Left lung (tissue), 14 donors: ENCODE measurements at places on chromosomes 1 and 21. TPM values are rescaled to one million over a fixed set of nuclear protein-coding genes. Genes with fewer than 3 reads are reported as not detected.

Gene NUDT17
- 4.5 TPM for total RNA-seq

Gene TCEANC2
- total RNA-seq = 5.2 TPM

Gene CHI3L1
- total RNA-seq = 74.9 TPM

Gene CD1E
- 0.47 TPM for total RNA-seq

Gene TIE1
- total RNA-seq = 67.8 TPM

Gene LORICRIN
- total RNA-seq = not detected

Gene CLDN8
- 0.39 TPM for total RNA-seq

GRCh38 chr1:38436749-38437148, 390.2 kb upstream of the POU3F1 start:
- no peaks in the 10 kb centered on the region for H3K36me3 ChIP-seq
- H3K27me3 ChIP-seq = no peaks in the 10 kb centered on the region
- no peaks in the 10 kb centered on the region for H3K4me1 ChIP-seq
- no peak overlapping the region for H3K4me3 ChIP-seq
- no peak overlapping the region for H3K27ac ChIP-seq

- H3K27me3 ChIP-seq = no peaks in the 10 kb centered on the region
- peaks cover 4% of the 10 kb centered on the region for H3K36me3 ChIP-seq
- DNase-seq = peak; percentile 92
- peaks cover 26% of the 10 kb centered on the region for H3K4me1 ChIP-seq
- H3K27ac ChIP-seq = peak overlapping the region; percentile 25
Measured at GRCh38 chr1:109277434-109278204, 5.3 kb downstream of the PSRC1 start.

DNA sequence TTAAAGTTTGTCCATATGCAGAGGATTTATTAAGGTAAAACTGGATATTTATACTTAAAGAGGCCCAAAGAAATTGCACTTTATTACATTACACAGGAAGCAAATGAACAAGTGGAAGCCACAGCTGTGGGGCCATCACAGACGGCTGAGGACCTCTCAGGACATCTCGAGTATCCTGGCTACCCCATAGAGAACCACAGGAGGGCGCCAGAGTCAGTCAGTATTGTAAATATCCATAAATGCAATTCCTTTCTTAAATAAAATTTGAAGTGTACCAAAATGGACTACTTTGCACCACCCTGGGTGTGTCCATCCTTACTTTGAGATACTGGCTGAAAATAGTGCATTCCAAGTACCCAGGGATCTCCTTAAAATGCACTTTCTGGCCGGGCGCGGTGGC, 257.2 kb downstream of the MRPL39 start:
- H3K36me3 ChIP-seq = no peaks in the 10 kb centered on the region
- H3K4me3 ChIP-seq = no peak overlapping the region
- H3K4me1 ChIP-seq = no peaks in the 10 kb centered on the region
- no peak overlapping the region for H3K27ac ChIP-seq
- DNase-seq = no peak

DNA sequence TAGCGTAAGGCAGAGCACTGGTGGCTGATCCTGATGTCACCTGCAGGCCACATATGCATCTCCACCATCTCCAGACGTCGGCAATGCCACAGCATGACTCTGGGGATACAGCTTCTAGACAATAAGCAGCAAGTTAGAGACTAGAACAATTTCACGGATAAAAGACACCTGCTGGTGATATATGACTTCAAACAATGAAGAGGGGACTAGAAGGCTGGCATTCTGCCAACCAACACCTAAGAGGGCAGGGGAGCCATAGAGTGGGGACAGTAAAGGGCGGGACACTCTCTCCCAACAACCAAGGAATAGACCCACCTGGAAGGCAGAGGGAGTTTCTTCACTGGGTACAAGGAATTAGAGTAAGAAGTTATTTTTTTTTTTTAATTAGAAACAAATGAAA, 126.7 kb downstream of the SIM2 start:
- no peak overlapping the region for H3K27ac ChIP-seq
- no peaks in the 10 kb centered on the region for H3K27me3 ChIP-seq
- no peak overlapping the region for H3K4me3 ChIP-seq
- H3K36me3 ChIP-seq = peaks cover 5% of the 10 kb centered on the region

DNA sequence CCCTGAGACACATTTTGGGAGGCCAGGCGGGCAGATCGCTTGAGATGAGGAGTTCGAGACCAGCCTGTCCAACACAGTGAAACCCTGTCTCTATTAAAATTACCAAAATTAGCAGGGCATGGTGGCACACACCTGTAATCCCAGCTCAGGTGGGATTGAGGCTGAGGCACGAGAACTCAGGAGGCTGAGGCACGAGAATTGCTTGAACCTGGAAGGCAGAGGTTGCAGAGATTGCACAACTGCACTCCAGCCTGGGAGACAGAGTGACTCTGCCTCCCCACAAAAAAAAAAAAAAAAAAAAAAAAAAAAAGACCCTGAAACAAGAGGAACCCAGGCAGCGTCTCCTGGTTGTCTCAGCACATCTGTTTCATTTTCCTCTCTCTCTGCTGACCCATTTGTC, 24.2 kb downstream of the PGM1 start:
- no peak overlapping the region for H3K27ac ChIP-seq
- no peak overlapping the region for H3K4me3 ChIP-seq
- no peak for DNase-seq
- H3K27me3 ChIP-seq = no peaks in the 10 kb centered on the region
- H3K36me3 ChIP-seq = no peaks in the 10 kb centered on the region

DNA sequence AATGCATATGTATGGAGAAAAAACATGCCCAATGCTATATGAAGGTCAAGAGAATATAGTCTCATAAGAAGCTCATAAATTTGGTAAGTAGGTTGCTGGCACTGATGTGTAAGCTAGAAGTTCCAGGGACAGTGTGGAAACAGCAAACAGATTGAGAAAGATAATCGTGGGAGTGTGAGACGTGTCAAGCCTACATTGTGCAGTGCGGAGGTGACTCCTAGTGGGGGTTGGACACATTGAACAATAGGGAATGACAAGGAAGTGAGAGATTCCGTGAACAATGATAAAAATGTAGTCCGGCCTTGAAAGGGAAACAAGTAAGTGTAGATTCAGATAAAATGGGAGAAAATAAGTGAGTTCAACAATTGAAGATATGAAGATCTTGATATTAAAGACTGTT, 788.4 kb upstream of the PRMT6 start:
- no peak overlapping the region for H3K4me3 ChIP-seq
- no peak overlapping the region for H3K27ac ChIP-seq
- no peak for DNase-seq

DNA sequence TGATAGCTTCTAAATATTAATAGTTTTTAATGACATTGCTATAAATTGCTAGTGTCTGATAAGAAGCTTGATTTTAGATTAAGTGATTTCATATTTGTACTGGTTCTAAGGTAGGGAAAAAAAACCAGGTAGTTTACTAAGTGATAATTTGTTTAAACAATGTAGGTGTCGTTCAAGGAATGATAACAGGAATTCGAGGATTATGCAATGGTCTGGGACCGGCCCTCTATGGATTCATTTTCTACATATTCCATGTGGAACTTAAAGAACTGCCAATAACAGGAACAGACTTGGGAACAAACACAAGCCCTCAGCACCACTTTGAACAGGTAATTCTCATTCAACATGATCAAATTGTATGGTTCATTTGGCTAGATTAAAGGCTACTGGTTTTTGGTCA, 52.4 kb downstream of the SASS6 start:
- DNase-seq = no peak
- no peak overlapping the region for H3K4me3 ChIP-seq
- no peaks in the 10 kb centered on the region for H3K4me1 ChIP-seq
- H3K27ac ChIP-seq = no peak overlapping the region
- H3K36me3 ChIP-seq = no peaks in the 10 kb centered on the region
- no peaks in the 10 kb centered on the region for H3K27me3 ChIP-seq

- no peak overlapping the region for H3K4me3 ChIP-seq
- no peak for DNase-seq
- H3K4me1 ChIP-seq = no peaks in the 10 kb centered on the region
Measured at GRCh38 chr1:86750530-86750929, 46.2 kb downstream of the SH3GLB1 start.

- peak overlapping the region; percentile 59 for H3K27ac ChIP-seq
- no peak for DNase-seq
- H3K27me3 ChIP-seq = peaks cover 12% of the 10 kb centered on the region
- no peaks in the 10 kb centered on the region for H3K36me3 ChIP-seq
Measured at GRCh38 chr1:59151387-59151761, 145.5 kb upstream of the FGGY start.

DNA sequence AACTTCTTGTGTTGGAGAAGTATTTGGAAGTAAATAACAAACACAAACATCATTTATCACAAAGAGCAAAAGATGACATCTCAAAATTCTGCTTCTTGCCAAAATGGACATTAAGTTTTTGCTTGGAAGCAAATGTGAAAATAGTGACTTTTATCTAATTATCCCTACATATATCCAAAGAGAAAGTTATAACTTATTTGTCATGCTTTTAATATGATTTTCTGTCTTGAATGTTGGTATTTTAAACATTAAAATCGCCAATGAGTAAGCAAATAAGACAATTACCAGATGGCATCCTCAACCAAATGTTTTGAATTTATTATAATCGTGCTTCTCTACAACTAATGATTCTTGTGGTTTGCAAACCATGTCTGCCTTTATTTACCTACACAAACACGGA, 594.3 kb downstream of the KIF26B start:
- peaks cover 2% of the 10 kb centered on the region for H3K4me1 ChIP-seq
- H3K36me3 ChIP-seq = no peaks in the 10 kb centered on the region
- no peaks in the 10 kb centered on the region for H3K27me3 ChIP-seq
- H3K4me3 ChIP-seq = no peak overlapping the region
- no peak for DNase-seq

DNA sequence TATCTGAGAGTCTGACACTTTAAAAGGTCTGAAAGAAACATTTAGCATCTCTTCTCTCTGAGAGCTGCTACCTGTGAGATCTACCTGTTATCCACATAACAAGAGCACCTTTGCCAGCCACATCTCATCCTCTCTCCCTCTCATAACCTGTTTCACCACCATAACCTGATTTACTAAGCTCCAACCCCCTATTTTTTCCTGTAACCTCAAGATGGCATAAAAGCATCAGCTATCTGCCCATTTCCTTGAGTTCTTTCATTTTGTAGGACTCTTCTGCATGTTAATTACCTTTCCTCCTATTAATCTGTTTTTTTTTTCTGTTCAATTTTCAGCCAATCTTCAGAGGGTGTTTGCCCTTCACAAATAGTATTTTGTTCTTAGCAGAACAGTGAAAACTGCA, 136.5 kb upstream of the KCNK1 start:
- H3K27ac ChIP-seq = no peak overlapping the region
- DNase-seq = no peak
- H3K27me3 ChIP-seq = no peaks in the 10 kb centered on the region
- H3K4me3 ChIP-seq = no peak overlapping the region

DNA sequence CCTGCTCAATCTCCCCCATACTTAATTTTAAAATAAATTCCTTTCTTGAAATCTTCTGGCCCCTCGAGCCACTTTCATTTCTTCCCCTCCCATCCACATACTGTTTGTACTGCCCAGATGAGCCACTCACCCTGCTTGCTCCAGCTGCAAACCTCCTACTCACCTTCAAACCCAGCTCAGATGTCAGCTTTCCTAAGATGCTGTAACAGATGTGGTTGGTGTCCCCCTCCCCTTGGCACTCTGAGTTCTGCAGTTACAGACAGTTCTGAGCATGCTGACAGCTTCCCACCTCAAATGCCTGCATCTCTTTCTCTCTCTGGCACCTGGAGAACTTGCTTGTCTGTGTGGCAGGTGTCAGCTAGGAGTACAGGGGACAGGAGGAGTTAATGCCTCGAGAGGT, 106.7 kb downstream of the PTPRU start:
- no peak overlapping the region for H3K27ac ChIP-seq
- no peaks in the 10 kb centered on the region for H3K4me1 ChIP-seq
- no peak overlapping the region for H3K4me3 ChIP-seq
- no peak for DNase-seq
- no peaks in the 10 kb centered on the region for H3K36me3 ChIP-seq
